Vein endothelial cell (primary cell): ENCODE measurements at places on chromosomes 7 and 10. TPM values are rescaled to one million over a fixed set of nuclear protein-coding genes. Genes with fewer than 3 reads are reported as not detected.

C10orf62 gene
- 0.10 TPM in 1 of 2 replicates, not detected in the other for total RNA-seq

REEP3 gene
- total RNA-seq: 52.3 and 73.4 TPM in 2 replicates

TMEM60 gene
- total RNA-seq: 8.8 and 12.5 TPM in 2 replicates

PAX4 gene
- total RNA-seq: not detected in 2 replicates

HOXA11 gene
- 1.1 and 2.9 TPM in 2 replicates for total RNA-seq

NEUROG3 gene
- total RNA-seq: not detected in 2 replicates

C10orf143 gene
- total RNA-seq: 0.67 and 1.6 TPM in 2 replicates

CCDC146 gene
- 0.67 and 1.6 TPM in 2 replicates for total RNA-seq

CRPPA gene
- total RNA-seq: 1.3 and 2.6 TPM in 2 replicates

LRRN3 gene
- under 0.01 TPM in 1 of 2 replicates, not detected in the other for total RNA-seq

MSS51 gene
- total RNA-seq: 1.6 TPM in 2 replicates
